ENCODE measurements at places on chromosomes 5 and 9.

- DNase-seq = no peak
Measured at GRCh38 chr5:124995421-124995820, 249.0 kb upstream of the ZNF608 start.

- DNase-seq = no peak
Measured at GRCh38 chr5:151215546-151215880, 8.4 kb downstream of the CCDC69 start.

DNA sequence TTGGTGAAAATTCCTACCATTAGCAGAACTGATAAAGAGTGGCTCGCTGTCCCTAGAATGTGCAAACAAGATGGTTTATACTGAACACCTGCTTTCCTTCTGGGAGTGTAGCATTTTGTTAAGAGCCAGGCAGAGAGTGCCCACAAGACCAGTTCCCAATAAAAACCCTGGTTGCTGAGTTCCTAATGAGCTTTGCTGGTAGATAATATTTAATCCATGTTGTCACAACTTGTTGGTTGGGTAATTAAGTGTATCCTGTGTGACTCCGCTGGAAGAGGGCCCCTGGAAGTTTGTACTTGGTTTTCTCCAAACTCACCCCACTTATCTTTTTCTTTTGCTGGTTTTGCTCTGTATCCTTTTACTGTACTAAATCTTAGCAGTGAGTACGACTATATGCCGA lies 39.5 kb upstream of the GOLGA1 start:
- no peak for DNase-seq

DNA sequence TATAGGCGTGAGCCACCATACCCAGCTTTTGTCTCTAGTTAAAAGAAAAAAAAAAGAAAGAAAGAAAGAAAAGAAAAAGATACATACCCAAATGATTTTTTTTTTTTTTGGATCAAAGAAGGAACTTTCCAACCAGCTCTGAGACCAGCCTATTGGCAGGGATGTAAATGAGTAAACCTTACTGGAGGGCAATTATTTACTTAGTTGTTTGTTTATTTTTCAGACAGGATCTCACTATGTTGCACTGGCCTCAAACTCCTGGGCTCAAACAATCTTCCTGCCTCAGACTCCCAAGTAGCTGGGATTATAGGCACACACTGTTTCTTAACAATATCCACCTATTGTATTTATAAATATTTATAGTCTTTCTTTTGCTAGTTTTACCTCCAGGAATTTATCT lies 10.9 kb upstream of the SPOUT1 start:
- DNase-seq = no peak

DNA sequence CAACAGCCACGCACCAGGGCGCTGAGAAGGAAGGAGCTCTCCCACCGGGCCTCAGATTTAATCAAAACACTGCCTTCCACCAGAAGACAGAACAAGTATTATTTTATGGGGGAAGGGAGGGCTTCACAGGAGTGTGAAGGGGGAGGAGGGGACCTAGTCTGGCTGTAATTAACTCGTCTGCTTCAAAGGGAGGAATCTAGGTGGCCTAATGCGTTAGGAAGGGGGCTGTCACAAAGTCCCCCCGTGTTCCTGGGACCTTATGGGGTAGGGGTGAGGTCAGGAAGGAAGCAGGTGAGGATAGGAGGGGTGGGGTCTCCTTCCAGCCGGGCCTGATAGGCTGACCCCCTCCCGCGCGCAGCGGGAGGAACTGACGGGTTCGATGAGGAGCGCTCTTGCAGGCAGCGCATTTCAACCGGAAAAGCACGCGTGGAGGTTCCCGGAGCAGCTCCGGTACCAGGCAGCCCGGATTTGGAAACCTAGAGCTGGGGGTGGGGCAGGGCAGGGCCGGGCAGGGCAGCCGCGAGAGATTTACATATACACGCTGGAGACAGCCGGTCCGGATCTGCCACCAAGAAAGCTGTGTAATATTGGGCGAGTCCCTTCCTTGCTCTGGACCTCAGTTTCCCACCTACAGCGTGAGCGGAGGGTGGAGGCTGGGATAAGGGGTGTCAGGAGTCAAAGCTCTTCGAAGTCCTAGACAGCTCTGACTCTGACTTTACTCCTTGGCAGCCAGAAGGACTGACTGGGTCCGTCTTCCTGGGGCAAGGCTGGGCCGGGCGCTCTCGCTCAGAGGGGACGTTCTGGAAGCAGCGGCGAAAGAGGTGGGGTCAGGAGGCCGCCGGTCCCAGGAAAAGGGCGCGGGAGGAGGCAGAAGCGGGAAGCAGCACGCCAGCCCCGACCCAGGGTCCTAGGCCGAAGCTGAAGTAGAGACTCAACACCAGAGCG lies 1.8 kb downstream of the SHB start:
- DNase-seq = no peak
